ENCODE measurements at places on chromosomes 2 and 18. TPM values are rescaled to one million over a fixed set of nuclear protein-coding genes. Genes with fewer than 3 reads are reported as not detected.
A peak's percentile ranks its signal among the peaks of the same experiment; 100 is the strongest.

DNA sequence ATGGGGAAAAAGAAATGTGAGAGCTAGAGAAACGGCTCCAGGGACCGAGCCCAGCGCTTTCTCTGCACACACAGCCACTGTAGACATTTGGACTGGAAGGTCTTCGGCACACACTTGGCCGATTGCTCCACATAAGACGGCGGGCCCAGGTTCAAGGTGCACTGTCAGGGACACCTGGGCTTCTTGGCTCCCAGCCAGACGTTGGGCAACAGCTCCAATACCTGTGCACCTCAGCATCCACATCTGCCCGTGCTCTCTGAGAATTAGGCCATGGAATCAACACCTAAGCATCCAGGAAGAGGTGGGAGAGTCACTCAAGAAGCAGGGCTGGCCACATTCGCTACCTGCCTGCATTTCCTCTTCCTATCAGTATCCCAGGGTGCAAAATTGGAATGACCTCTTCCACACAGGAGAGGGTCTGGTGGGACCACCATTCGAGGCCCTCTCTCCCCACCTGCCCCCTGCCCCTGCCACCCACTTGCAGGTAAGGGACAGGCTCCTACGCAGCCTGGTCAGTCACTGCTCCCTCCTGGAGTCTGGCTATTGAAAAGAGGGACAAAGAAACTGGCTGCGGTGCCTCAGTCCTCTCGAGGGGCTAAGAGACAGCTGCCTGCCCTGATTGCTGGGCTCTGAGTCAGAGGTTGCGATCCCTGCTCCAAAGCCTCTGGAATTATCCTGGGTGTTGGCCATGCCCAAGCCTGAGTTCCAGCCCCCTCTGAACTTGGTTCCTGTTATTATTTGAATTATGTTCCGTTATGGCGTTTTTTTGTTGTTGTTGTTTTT lies 40.1 kb upstream of the TAF1B start:
- DNase-seq, result peak; percentile 68
- H3K27me3 ChIP-seq, result no peaks in the 10 kb centered on the region
- peaks cover 17% of the 10 kb centered on the region for H3K4me1 ChIP-seq
- no peak overlapping the region for H3K27ac ChIP-seq
- H3K4me3 ChIP-seq, result no peak overlapping the region

- H3K27me3 ChIP-seq, result no peaks in the 10 kb centered on the region
- H3K4me1 ChIP-seq, result no peaks in the 10 kb centered on the region
- no peak for DNase-seq
- no peak overlapping the region for H3K27ac ChIP-seq
Measured at GRCh38 chr2:54029721-54030395, 59.1 kb upstream of the PSME4 start.

DNA sequence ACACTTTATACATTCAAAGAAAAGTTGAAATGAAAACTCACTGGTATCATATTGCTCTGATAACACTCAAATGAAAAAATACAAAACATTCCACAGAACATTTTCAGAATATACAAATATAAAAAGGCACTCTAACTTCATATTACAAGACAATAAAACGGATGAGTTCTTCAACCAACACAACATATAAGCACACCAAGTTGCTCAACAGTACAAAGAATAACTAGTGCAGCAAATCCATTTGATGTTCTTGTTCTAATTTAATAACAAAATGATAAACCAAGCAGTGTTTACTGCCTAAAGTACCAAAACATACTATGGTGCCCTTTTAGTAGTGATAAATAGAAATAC lies 60.8 kb upstream of the PGAP1 start:
- H3K27ac ChIP-seq, result peak overlapping the region; percentile 77
- H3K4me1 ChIP-seq, result no peaks in the 10 kb centered on the region
- H3K27me3 ChIP-seq, result no peaks in the 10 kb centered on the region
- H3K36me3 ChIP-seq, result peaks cover 5% of the 10 kb centered on the region
- no peak for DNase-seq
- no peak overlapping the region for H3K4me3 ChIP-seq

SP9 gene
- total RNA-seq, result not detected

- peaks cover 11% of the 10 kb centered on the region for H3K4me1 ChIP-seq
- no peak overlapping the region for H3K4me3 ChIP-seq
- no peak for DNase-seq
- no peaks in the 10 kb centered on the region for H3K36me3 ChIP-seq
- no peaks in the 10 kb centered on the region for H3K27me3 ChIP-seq
Measured at GRCh38 chr2:9174771-9175437, 31.7 kb upstream of the ASAP2 start.

DNA sequence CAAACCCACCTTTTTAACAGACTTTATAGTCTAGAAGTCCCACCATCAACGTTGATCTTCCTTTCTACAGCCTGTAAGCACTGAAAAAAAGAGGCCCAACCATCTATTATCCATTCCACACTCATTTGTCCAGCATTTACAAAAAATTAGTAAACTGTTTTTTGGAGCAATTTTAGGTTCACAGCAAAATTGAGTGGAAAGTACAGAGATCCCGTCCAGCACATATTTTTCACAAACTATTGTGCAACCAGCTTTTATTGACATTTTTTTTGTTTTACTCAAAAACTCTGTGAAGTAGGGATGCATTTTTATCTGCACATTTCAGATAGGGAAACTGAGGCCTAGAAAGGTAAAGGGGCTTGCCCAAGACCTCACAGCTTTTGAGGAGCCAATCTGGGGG lies 68.6 kb downstream of the TNP1 start:
- no peak for DNase-seq
- H3K27ac ChIP-seq, result peak overlapping the region; percentile 93
- no peaks in the 10 kb centered on the region for H3K27me3 ChIP-seq
- H3K4me3 ChIP-seq, result no peak overlapping the region

- H3K27me3 ChIP-seq, result no peaks in the 10 kb centered on the region
- no peaks in the 10 kb centered on the region for H3K4me1 ChIP-seq
- no peak for DNase-seq
- H3K36me3 ChIP-seq, result no peaks in the 10 kb centered on the region
Measured at GRCh38 chr2:455015-455705, 167.3 kb upstream of the ALKAL2 start.

DNA sequence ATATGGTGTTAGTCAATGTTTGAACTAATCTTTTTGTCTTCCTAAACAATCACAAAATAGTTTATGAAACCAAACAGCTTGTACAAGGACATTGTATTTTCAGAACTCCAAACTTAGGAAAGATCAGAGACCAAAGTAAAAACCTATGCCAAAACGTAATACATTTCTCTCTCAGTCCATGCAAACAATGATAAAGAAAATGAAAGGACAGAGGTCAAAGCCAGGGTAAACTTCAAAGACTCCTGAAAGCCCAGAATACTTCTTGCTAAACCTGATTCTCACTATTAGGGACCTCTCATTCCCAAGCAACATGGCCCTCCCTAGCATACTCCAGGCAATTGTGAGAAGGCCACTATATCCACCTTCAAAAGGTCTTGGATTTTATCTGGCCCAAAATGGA lies 105.1 kb upstream of the GALNT5 start:
- H3K27me3 ChIP-seq, result no peaks in the 10 kb centered on the region
- no peak overlapping the region for H3K27ac ChIP-seq
- no peaks in the 10 kb centered on the region for H3K36me3 ChIP-seq
- no peaks in the 10 kb centered on the region for H3K4me1 ChIP-seq
- no peak overlapping the region for H3K4me3 ChIP-seq

LAMA1 gene
- total RNA-seq, result not detected

NEURL3 gene
- not detected for total RNA-seq

ELOA2 gene
- total RNA-seq, result not detected

DNA sequence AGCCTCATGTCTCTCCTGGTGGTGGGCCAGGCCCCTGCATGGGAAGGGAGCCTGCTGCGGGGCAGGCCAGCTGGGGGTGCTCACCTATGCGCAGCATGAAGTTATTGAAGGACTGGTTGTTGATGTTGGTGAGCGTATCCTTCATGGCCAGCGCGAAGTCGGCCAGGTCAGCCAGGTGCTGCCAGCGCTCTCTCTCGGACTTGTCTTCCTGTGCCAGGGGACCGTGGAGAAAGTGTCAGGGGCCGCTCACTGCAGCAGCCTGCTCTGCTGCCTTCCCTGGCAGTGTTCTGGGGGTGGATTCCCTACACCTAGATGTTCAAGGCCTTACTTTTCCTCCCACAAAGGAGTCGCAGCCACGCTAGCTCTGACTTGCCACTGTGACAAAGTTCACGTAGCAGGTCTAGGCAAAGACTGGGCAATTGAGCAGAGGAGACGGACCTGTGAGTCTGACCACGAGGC lies 28.2 kb downstream of the CENPO start:
- H3K4me3 ChIP-seq, result no peak overlapping the region
- no peak for DNase-seq
- no peak overlapping the region for H3K27ac ChIP-seq
- no peaks in the 10 kb centered on the region for H3K27me3 ChIP-seq

ARHGAP15 gene
- total RNA-seq, result 1.4 TPM

GBX2 gene
- not detected for total RNA-seq

DNA sequence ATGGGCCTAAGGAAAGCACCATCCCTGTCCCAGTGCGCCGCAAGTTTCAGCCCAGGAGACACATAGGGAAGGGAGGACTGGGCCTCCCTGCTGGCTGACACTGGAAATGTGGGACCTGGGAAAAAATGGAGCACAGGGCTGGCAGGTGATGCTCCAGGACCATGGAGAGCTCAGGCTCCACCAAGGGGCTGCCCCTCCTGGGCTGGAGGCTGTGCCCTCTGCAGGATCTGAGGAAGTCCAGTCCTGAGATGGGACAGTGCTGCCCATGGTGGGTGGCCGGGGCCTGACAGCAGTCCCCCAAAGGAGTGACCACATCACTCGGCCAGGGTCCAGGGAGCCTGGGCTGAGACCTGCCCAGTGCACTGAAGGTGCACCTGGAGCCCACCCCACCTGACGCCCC lies 108.6 kb upstream of the TEKT4 start:
- H3K27ac ChIP-seq, result no peak overlapping the region
- no peak overlapping the region for H3K4me3 ChIP-seq
- no peaks in the 10 kb centered on the region for H3K4me1 ChIP-seq
- no peaks in the 10 kb centered on the region for H3K36me3 ChIP-seq

GLS gene
- total RNA-seq, result 132 TPM

DNA sequence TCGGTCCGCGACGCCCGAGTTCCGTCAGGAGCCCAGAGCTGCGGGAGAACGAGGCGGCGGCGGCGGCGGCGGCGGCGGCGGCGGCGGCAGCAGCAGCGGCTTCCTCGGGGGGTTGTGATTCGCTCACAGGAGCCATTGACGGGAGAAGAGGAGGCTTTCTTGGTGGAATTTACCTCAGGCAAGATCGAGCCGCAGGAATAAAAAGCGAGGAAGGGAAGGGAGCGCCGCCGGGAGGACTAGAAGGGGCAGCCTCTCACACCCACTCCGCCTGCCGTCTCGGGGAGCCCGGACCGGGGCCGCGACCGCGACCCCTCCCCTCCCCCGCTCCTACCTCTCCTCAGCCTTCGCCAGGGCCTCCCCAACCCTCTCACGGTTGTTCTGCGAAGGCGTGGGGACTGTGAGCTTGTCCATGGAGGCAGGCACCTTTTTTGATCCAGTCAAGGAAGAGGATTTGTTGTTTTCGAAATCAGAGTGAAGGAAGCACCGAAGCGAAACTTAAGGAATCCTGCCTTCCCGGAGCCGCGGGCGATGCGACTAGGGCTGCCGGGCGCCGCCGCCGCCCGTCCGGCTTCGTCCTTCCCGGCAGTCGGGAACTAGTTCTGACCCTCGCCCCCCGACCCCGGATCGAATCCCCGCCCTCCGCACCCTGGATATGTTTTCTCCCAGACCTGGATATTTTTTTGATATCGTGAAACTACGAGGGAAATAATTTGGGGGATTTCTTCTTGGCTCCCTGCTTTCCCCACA lies 506 bp downstream of the BMPR2 start:
- peaks cover 13% of the 10 kb centered on the region for H3K4me1 ChIP-seq
- peak overlapping the region; percentile 100 for H3K27ac ChIP-seq
- peak overlapping the region; percentile 97 for H3K4me3 ChIP-seq
- no peak for DNase-seq

DNA sequence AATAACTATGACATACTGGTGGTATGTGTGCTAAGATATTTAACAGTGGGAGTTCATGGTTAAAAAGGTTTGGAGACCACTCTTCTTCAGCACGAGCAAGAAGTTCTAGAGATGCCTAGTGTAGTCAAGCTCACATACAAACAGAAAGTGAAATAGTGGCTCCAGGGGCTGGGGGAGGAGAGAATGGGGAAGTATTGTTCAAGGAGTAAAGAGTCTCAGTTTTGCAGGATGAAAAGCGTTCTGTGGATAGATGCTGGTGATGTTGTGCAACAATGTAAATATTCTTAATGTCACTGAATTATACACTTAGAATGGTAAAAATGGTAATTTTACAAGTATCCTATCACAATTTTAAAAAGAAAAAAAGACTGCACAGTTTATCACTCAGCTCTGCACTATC lies 29.0 kb upstream of the EPAS1 start:
- no peaks in the 10 kb centered on the region for H3K27me3 ChIP-seq
- H3K4me3 ChIP-seq, result no peak overlapping the region
- H3K36me3 ChIP-seq, result no peaks in the 10 kb centered on the region
- no peak overlapping the region for H3K27ac ChIP-seq
- no peaks in the 10 kb centered on the region for H3K4me1 ChIP-seq
- no peak for DNase-seq

DNA sequence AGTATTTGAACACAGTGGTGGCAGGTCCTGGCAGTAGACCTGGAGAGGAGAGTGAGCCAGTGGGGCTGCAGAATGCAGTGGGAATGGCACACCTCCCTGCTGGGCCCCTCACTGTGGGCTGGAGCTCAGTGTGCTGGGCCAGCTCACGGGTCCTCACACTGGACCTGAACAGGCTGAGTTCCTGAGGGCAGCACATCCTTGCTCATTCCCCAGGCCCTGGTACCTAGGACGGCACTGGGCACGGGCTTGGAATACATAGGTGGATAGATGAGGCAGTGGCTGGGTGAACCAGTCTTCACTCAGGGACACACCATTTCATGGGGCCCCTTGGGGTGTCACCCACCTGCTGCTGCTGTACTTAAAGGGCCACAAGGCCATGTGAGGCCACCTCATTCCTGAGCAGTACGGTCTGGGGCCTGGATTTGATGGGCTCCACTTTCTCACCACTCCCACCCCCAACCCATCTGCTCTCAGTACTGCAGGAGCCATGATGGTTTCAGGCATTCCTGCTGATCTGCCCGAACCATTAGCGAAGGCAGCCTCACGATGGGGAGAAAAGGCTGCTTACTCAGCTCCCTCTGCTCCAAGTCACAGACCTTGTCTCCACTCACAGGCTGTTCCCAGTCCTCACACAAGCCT lies 4.2 kb downstream of the TMEM177 start:
- no peaks in the 10 kb centered on the region for H3K27me3 ChIP-seq
- peaks cover 25% of the 10 kb centered on the region for H3K36me3 ChIP-seq
- no peak overlapping the region for H3K27ac ChIP-seq
